Heart right ventricle (tissue), 16 donors: ENCODE measurements at places on chromosomes 2 and 18. TPM values are rescaled to one million over a fixed set of nuclear protein-coding genes. Genes with fewer than 3 reads are reported as not detected.

DNA sequence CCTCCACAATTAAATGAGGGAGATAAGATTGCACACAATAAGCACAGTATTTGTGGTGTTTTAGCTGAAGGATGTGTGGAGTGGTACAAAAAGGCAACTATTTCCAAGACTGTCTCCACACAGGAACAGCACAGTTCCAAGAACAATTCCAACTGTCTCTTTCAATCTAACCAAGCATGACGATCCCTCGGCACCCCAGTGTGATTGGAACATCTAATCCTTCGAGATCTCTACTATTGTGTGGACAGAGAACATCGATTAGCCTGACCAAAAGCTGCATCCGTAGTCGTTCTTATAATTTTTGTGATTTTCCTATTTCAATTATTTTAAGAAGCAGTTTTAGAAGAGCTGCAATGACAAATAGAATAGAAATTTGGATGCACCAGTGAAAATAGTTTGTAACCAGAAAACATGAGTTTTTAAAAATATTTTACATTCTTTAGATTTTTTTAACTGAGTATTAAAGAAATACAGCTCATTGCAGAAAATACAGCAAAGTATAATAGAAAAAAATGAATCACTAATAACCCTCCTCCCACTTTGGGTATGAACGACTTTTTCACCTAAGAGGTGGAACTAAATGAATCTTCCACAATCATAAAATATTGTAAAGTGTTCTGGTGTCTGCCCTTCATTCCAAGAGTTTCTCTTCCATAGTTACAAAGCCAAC is 76.4 kb upstream of the CABLES1 start:
- no peak for DNase-seq

UBE2F gene
- 76.6 TPM for polyA plus RNA-seq

OSR1 gene
- 6.0 TPM for polyA plus RNA-seq

SLC40A1 gene
- polyA plus RNA-seq, result 9.4 TPM

GRCh38 chr2:2095360-2096093 is 235.5 kb downstream of the MYT1L start:
- no peak for DNase-seq

SRD5A2 gene
- polyA plus RNA-seq, result under 0.01 TPM

- DNase-seq, result no peak
Observed at GRCh38 chr2:53455094-53455493, 312.5 kb upstream of the CHAC2 start.

MEP1B gene
- polyA plus RNA-seq, result not detected

GRCh38 chr2:177254433-177255226 is 9.9 kb downstream of the NFE2L2 start:
- DNase-seq, result no peak

DNA sequence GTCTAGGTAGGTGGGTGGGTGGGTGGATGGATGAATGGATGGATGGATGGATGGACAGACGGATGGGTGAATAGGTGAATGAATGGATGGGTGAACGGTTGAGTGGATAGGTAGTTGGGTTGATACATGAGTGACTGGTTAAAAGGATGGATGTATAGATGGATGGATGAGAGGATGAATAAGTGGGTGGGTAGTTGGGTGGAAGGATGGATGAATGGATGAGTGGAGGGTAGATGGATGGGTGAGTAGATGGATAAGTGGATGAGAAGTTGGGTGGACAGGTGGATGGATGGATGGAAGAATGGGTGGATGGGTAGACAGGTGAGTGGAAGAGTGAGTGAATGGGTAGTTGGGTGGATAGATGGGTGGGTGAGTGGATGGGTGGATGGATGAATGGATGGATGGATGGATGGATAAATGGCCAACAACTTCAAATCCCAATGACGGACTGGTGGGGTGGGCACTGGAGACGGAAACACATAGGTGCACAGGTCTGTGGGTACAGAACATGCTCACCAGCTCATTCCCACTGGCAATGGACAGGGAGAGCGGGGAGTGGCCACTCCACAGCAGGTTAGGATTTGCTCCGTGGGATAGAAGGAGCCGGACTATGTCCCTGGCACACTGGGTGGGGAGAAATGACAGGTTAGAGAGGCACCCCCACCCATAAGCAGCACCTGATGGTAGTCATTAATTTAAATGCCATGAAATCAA is 48.8 kb downstream of the ANKMY1 start:
- DNase-seq, result no peak

DNA sequence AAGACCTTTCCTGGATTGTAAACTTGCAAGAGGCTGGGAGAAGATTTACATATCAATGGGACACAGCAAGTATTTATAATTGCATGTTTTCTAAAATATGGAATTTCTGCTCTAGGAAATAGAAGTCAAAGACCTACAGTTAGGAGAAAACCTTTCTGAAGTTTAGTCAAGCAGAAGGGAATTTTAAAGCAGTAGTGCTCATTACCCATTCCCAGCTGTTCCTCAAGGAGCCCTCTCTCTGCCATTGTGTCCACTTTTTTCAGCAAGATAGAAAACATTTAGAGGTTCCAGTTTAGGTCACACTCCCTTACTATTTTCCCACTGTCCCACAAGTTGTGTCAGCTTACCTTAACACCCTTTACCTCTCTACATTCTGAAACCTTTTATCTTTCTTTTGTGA is 584.0 kb upstream of the CHAC2 start:
- no peak for DNase-seq

GRCh38 chr2:235614176-235614860 is 120.5 kb downstream of the AGAP1 start:
- no peak for DNase-seq

- DNase-seq, result peak; percentile 7
Observed at GRCh38 chr2:118539290-118539689, 308.2 kb downstream of the EN1 start.

PROKR1 gene
- polyA plus RNA-seq, result 0.06 TPM

GRCh38 chr2:189144700-189145211 is 34.8 kb downstream of the COL5A2 start:
- DNase-seq, result no peak

GRCh38 chr2:88868861-88869260 is 177.4 kb downstream of the RPIA start:
- no peak for DNase-seq

GRCh38 chr2:191631754-191632153 is 46.2 kb upstream of the NABP1 start:
- DNase-seq, result no peak

ME2 gene
- polyA plus RNA-seq, result 21.7 TPM

MC2R gene
- not detected for polyA plus RNA-seq

GCG gene
- 0.32 TPM for polyA plus RNA-seq

HRH4 gene
- not detected for polyA plus RNA-seq

NGEF gene
- polyA plus RNA-seq, result 0.42 TPM

- DNase-seq, result no peak
Observed at GRCh38 chr2:142741764-142742269, 135.6 kb upstream of the KYNU start.

GRCh38 chr18:58784601-58785137 is 80.0 kb upstream of the ZNF532 start:
- peak; percentile 26 for DNase-seq

- no peak for DNase-seq
Observed at GRCh38 chr18:39958876-39959275, 1996.2 kb upstream of the PIK3C3 start.

ACVR1C gene
- polyA plus RNA-seq, result 0.09 TPM
